ENCODE measurements at places on chromosomes 6 and 20.

GRCh38 chr6:33128318-33128717 lies 52.5 kb downstream of the HLA-DPB1 start:
- DNase-seq: no peak

GRCh38 chr6:44642349-44642748 lies 254.8 kb downstream of the CDC5L start:
- DNase-seq: no peak

GRCh38 chr6:69974193-69974592 lies 107.8 kb downstream of the COL19A1 start:
- DNase-seq: no peak

DNA sequence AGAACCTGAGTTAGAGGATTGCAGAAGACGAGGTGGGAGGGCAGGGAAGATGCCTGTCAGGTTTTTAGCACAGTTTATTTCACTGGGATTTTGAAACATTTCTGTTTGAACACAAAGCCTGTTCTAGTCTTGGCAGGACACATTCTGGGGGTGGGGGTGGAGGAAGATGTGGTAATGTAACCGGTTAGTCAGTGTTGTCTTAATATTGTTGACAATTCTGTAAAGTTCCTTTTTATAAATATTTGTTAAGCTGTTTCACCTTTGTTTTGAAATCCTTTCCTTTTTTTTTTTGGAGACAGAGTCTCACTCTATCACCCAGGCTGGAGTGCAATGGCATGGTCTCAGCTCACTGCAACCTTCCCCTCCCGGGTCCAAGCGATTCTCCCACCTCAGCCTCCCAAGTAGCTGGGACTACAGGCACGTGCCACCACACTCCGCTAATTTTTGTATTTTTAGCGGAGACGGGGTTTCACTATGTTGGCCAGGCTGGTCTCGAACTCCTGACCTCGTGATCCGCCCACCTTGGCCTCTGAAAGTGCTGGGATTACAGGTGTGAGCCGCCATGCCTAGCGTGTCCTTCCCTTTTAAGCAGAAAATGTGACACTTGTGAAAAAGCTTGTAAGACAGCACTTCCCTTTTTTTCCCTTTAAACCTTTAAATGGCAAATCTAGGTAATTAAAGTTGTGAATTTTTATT lies 20.2 kb downstream of the SLC9A8 start:
- DNase-seq: no peak

- no peak for DNase-seq
These were observed 69.5 kb downstream of the KIAA0319 start for GRCh38 chr6:24576447-24576846.

- no peak for DNase-seq
These were observed 2.8 kb upstream of the HTR1B start for GRCh38 chr6:77466055-77466450.

GRCh38 chr6:139172567-139172966 lies 37.7 kb downstream of the HECA start:
- DNase-seq: no peak

DNA sequence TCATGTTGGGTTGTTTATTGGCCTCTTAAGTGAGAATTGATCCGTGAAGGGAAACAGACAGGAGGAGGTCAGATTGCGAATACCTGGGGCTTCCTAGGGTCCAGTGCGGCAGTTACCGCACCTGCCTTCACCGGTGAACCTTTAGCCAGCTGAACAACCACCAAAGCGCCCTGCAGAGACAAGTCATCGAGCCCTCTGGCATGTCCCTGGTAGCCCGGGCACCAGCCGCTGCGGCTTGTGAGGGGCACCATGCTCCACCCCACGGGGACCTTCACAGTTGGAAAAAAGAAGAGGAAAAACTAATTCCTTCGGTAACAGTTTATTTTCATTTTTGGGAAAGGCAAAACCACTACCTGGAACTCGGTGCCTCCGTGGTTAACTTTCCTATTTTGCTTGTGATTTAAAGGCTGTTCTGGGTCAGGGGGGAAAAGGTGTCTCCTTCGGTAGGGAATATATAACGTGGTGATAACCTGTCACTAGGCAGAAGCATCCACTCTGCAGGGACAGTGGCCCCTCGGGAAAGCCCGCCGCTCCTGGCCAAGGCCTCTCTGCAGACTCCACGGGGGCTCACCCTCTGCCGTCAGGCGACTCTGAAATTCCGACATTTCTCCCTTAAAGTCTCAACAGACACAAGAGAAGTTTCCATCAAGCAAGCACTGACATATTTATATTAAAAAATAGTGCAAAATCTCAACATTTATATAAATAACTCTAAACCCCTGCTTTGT lies 30.7 kb upstream of the ZBP1 start:
- no peak for DNase-seq

- no peak for DNase-seq
These were observed 267.7 kb upstream of the FOXQ1 start for GRCh38 chr6:1044040-1044836.

DNA sequence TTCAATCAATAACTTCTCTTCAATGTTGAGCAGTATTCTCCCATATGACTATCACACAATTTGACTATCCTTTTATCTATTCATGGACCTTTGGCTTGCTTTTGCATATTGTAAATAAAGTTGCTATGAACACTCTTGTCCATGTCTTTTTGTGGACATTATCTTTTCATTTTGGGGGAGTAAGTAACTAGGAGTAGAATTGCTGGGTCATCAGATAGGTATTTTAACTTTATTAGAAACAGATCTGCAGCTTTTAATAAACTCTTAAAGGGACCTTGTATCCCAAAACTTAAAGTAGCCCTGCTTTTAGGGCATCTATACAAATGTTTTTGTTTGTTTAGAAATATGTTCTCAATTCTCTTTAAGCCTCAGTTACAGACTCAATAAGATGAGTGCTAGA lies 614.2 kb upstream of the CITED2 start:
- DNase-seq: no peak

DNA sequence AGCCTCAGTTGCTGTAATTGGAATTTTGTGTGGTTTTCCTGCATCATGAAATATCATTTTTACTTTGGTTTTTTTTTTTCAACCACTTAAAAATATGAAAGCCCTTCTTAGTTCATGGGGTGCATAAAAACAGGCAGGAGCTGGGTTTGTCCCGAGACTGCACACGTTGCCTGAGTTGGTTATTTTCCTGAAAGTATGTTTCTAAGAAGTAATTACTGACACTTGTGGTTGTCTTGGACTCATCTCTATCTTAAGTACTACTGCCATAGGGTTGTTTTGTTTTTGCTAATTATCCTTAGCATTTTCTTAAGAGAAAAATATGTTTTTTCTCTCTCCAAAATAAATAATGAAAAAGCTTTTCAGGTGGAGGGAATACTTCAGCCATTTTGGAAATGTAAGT lies 40.1 kb downstream of the FAM120B start:
- no peak for DNase-seq

DNA sequence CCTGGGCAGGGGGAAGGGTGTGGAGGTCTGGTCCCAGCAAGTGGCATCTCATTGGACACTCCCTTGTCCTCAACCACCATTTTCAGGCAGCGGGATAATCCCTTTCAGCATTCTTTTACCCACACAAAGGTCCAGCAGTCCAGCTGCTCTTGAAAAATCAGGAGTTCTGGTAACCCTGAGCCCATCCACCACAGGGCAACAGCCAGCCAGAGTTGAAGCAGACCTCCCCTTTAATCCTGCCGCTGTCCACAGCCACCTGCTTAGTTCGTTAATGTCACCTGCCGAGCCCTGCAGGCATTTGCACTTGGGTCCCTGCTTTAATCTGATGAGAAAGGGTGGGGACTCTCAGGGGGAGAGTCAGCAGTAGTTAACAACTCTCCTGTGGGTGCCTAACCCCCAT lies 11.1 kb downstream of the TMEM74B start:
- no peak for DNase-seq

- no peak for DNase-seq
These were observed 99.1 kb upstream of the PRDM1 start for GRCh38 chr6:105986998-105987397.

DNA sequence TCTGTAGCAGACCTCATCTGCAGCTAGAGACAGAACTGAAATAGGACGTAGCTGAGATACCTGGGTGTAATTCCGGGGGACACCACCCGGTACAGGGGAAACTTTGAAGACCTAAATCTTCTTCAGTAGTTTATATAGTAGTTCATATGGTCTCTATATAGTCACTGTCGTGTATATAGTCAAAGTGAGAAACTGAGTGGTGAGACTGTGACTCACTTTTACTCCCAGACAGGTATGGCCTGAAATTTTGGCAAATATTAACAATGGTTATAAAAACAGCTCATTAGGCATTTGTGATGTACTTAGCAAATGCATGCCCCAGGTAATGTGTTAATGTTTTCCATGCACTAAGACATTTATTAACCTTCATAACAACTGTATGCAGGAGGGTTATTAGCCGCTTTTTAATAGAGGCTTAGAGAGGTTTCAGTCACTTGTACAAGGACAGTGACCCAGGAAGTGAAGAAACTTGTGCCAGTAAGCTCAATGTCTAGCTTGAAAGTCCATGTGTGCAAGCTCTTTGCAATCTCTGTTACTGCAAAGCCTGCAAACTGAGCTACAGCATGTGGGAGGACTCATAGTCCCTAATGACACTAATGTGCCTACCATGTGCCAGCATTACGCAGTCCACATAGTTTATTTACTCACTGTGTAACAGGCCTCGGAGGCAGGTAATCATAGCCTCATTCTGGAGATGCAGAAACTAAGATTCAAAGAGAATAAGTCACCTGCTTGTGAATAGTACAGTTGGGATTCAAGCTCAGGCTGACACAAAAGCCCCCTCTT lies 165.4 kb upstream of the CHD6 start:
- no peak for DNase-seq

GRCh38 chr6:30508890-30509736 lies 19.8 kb downstream of the HLA-E start:
- DNase-seq: no peak

DNA sequence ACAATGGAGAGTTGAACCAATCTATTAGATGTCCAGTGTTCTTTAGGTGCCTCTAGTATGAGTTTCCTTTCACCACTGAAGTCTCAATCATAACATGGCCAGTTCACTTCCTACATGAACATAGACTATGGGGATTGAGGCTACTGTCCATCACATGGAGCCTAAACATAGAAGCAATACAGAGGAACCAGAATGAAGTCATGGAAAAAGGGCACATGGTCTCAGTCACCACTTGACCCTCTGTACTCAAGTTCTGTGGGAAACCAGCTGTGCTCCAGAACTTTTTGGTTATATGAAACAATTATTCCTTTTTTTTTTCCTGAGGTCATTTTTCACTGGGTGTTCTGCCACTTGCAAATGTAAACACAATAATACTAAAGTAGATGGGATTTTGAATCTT lies 762.5 kb downstream of the CBLN4 start:
- no peak for DNase-seq

DNA sequence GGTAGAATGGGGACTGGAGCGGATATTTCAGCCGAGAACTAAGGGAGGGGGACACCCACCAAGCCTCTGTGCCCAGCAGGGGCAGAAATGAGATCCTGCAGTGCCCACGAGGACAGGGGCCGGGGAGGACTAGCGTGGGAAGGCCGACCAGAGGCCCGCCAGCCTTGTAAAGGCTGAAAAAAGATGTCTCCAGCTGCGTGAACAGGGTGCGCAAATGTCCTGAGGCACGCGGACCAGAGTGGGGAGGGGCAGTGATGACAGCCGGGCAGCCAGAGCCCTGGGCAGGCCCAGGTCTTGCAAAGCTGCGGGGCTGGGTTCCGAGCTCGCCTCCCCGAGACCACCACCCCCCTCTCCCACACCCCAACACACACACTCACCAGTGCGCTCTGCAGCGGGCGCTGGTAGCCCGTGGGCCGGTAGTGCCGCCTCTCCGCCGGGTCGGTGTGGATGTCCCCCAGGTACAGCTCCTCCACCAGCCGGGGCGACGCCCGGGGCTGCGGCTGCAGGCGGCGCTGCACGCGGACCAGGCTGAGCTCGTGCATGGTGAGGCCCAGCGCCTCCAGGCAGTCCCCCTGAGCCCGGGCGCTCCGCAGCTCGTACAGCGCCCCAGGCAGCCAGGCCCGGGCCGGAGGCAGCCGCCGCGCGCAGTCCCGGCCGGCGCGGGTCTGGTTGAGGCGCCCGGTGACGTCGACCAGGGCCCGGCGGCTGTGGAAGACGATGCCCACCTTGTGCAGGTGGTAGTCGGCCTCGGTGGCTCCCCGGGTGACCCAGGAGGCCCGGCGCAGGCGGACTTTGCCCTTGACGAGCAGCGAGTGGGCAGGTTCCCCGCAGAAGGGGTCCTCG lies 48.2 kb downstream of the APCDD1L start:
- DNase-seq: no peak

GRCh38 chr6:39870950-39871349 lies 63.3 kb downstream of the MOCS1 start:
- no peak for DNase-seq

DNA sequence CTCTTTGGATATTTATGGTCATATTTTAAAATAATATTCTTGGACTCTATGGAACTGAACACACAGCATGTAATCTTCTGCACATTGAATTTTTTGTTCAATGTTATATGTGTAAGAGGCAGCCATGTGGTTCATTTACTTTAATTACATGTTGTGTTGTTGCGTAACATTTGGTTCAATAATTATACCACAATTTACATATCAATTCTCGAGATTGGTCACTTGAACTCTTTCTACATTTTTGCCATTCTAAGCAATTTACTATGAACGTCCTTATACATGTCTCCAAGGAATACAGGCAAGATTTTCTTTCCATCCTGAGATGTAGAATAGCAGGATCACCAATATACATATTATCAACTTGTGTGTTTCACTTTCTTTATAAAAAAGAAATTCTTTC lies 18.5 kb upstream of the STMND1 start:
- no peak for DNase-seq

- DNase-seq: no peak
These were observed 2.7 kb downstream of the SLC17A2 start for GRCh38 chr6:25927756-25928216.

GRCh38 chr6:79762370-79762769 lies 131.2 kb downstream of the SH3BGRL2 start:
- no peak for DNase-seq

DNA sequence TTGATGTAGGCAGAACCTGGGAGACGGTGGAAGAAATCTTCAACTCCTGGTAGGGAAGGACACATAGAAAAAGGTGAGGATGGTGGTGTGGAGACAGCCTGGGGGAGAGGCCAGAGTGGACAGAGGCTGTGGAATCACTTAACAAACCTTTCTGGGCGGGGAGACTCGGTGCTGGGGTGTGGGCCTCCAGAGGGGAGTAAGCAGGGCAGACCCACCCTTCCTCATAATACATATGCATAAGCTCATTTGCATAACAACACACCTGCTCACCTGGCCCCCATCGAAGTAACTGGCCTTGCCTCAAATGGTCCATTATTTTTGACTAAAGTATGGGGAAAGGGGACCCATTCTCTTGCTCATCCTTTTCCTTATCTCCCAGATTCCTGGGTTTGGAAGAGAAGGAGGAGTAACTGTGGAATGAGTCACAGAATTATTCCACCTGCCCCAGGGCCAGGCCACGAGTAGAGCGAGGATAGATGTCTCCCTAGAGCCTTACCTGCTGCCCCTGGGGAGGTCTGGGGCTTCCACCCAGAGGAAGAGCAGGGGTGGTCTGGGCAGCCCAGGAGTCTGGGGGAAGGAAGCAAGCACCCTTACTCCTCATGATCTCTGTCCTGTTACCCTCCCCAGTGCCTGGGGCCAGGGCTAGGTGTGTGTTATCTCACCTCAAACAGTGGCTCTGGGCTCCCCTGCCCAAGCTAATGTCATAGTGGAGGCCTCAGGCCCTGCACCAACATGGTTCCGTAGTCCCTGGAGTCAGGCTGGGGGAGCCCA lies 10.7 kb upstream of the VEGFA start:
- no peak for DNase-seq

- no peak for DNase-seq
These were observed 176.3 kb downstream of the JARID2 start for GRCh38 chr6:15421945-15422733.

GRCh38 chr6:87729965-87730719 lies 28.1 kb upstream of the AKIRIN2 start:
- no peak for DNase-seq

All from stimulated activated CD4-positive, alpha-beta T cell treated with anti-CD3 and anti-CD28 coated beads, TNF-alpha, amount 100 ng/mL, for 1 hour (primary cell).